ENCODE measurements at places on chromosomes 5 and 9.

DNA sequence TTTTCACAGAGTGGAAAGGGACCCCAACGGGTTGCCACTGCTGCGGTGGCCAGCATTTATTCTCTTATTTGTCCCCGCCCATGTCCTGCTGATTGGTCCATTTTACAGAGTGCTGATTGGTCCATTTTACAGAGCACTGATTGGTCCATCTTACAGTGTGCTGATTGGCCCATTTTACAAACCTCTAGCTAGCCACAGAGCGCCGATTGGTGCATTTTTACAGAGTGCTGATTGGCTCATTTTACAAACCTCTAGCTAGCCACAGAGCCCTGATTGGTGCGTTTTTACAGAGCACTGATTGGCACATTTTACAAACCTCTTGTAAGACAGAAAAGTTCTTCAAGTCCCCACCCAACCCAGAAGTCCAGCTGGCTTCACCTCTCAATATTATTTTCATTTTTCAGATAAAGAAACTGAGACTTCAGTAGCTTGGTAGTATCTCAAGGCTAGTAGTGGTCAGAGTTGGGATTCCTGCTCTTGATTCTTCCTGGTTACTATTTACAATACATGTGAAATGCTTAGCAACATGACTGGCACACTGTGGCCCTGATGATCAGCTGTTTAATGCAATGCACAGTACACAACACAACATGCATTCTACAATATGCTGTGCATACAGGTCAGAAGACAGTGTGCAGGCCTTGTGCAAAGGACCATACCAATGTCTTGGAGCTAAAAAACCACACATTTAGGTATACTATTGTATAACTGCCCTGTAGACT lies 63.6 kb upstream of the BOD1 start:
- no peak for DNase-seq

- DNase-seq = no peak
Observed at GRCh38 chr9:87137718-87138117, 190.4 kb upstream of the GAS1 start.

- DNase-seq = no peak
Observed at GRCh38 chr5:21424907-21425306, 1428.2 kb downstream of the CDH12 start.

DNA sequence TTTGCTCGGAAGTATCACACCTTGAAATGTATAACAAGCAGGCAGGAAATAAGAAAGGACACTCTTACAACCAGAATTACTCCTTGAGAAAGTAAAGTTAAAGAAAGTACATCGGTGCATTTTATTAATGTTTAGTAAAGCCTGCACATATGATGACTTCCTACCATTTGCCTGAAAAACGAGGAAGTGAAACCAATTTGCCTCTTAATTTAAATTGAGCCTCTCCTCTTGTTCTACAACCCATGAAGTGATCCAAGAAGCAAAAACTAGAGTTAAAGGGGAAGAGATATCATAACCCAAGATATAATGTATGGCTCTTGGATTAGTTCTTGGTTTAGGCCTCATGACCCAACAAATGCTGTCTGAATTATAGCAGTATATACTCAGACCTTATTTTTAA lies 95.6 kb downstream of the GNAQ start:
- no peak for DNase-seq

DNA sequence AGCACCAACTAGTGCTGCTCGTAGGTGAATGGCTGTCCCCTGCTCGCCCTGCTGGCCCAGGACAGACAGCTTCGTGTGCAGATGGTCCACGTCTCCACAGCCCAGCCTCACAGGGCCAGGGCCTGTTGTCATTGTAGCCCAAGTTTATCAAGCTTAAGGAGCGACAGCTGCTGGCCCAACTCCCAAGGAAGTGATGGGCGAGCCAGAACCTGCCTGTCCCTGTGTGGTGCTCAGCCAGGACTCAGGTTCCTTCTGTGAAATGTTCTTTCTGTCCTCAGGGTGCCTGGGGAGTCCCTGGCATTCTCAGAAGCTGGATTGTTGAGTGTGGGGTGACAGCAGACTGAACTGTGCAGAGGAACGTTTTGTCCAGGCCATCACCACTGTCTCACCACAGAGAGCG lies 16.4 kb downstream of the TRIP13 start:
- DNase-seq = no peak

DNA sequence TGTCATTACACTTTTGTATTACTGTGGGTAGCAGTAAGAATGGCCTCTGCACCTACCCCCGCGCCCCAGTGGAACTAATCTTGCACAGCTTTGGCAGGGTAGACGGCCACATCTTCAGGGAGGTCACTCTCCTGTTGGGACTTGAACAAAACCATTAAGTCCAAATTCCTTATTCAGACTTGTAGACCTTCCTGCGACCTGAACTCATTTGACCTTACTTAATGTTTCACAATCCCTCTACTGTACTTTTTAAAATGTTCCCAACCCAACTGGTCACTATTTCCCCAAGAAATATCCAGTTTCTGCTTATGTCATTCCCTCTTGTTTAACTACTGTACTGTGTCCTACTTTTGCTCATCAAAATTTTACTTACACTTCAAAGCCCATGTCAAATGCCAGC lies 5.3 kb upstream of the FAM120AOS start:
- DNase-seq = no peak

GRCh38 chr9:2157277-2158110 lies 142.3 kb downstream of the SMARCA2 start:
- peak; percentile 49 for DNase-seq

DNA sequence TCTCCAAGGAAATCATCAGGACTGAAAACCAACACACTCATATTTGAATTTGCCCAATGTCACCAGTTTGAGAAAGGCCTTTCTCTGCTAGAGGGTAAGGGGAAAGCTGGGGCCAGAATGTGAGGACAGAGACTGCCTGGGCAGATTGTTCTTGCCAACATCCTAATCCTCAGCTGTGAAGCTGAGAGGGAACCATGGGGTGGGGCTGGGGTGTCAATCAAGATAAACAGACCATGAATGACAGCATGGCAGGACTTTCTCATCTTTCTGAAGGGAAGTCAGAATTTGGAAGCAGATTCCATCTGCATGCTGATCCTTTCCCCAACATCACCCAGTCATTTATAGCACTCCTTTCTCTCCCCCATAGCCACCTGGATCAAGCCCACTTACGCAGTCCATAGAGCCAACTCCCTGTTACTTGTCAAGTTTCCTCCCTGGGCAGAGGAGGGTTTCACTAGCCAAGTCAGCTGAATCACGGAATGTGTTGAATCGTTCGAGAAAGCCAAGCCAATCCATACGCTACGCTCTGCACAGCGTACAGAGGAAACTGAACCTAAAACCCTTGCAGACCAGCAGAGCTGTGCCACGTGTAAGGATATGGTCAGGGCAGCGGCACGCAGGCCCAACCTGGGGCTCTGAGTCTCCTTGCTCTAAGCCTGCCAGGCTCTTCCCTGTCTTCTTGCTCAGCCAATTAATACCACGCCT lies 14.9 kb downstream of the GLDC start:
- no peak for DNase-seq

DNA sequence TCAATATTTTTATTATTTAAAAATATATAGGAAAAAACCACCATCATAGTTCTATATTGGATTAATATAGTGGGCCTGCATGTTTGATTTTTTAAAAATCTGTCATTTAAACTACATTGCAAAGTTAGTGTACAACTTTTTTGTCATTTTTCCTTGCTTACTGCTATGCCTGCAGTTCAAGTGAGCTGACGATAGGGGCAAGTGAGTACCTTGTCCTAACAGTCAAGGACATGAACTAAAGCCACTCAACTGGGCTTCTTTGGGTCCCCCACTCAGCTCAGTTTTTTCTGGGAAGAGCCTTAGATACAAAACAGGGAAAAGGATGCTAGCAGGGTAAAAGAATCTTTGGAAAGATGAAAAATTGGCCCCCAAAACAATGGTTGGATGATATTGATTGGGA lies 269.9 kb downstream of the MAN2A1 start:
- no peak for DNase-seq

GRCh38 chr9:2299843-2300205 lies 284.7 kb downstream of the SMARCA2 start:
- DNase-seq = no peak
